ENCODE measurements at places on chromosomes 3 and 15.

DNA sequence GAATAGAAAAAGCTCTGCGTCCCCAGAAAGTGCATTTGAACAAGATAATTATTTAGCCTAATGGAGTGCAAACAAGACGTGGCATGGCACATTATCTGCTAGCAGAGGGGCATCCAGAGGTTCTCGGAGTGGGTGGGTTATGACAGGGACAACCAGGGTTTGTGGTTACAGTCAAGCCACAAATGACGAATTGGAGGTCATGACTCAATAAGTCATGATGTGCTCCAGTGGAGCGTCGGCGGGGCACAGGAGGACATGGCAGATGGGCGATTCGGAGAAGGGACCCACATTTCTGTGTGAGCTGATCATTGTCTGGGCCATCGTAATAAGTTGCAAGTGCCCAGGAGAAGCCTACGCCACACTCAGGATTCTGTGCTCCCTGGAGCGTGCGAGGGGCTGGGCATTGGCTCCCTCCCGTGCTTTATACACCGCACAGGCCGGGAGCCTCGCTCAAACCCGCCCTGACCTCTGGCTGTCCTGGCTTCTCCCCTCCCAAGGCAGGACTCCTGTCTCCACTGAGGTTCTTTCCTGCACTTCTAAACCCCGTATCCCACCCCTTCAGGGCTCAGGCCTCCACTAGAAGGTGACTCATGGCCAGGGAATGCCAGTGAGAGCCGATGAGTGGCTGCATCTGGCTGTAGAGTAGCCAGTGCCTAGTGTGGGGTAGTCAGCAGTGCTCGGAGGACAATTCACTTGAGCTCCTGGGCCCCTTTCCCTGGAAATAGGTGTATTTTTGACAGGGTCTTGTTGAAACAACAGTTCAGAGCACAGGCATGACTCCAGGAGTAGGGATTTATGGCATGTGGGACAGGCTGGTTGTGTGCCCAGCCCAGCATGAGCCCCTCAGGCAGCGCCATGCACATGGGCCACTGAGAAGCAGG, 67.4 kb downstream of the GRIP2 start:
- no peak for DNase-seq

- DNase-seq = no peak
These were observed 699.7 kb downstream of the TUSC7 start for GRCh38 chr3:117409256-117409655.

GRCh38 chr15:42148808-42149492, 7.5 kb downstream of the PLA2G4F start:
- DNase-seq = no peak

GRCh38 chr15:101308604-101309435, 13.8 kb upstream of the SNRPA1 start:
- no peak for DNase-seq

DNA sequence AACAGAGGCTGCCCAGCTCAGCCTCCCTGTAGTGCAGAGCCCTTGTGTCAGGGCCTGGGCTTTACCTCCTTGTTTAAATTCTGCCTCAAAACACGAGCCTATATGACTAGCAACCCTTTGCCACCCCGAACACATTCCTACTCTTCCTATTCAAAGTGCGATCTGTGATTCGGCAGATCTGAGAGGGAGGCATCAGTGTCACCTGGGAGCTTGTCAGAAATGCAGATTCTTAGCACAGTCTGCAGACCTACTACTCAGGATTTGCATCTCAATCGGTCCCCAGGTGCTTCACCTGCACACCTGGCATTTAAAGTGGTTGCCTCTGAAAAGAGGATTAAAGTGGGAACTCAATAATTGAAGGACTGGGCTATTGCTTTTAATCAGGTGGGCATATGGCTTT, 273.2 kb upstream of the TOPAZ1 start:
- no peak for DNase-seq

DNA sequence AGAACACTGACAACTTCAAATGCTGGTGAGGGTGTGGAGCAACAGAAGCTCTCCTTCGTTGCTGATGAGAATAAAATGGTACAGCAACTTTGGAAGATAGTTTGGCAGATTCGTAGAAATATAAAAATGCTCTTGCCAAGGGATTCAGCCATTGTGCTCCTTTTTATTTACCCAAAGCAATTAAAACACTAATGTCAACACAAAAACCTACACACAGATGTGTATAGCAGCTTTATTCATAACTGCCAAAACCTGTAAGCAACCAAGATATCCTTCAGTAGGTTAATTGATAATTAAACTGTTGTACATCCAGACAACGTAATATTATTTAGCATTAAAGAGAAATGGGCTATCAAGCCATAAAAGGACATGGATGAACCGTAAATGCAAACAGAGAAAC, 37.8 kb upstream of the LSAMP start:
- DNase-seq = no peak

GRCh38 chr3:159859424-159859823, 129.2 kb upstream of the IL12A start:
- DNase-seq = no peak

DNA sequence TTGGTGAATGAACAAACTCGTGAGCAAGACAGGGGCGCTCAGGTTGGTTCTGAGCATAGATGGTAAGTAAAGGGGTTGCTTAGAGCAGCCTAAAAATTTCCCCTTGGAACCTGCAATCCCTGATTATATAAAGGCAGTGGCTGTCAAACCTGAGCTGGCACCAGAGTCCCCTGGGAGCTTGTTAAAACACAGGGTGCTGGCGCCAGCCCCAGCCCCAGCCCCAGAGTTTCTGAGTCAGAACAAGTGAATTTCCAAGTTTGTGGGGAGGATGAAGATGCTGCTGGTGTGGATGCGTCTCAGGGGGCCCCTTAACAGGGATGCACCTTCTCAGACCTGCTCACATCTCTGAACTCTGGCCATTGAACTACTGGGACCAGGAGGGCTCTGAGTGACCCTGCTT, 48.2 kb downstream of the FEM1B start:
- no peak for DNase-seq

DNA sequence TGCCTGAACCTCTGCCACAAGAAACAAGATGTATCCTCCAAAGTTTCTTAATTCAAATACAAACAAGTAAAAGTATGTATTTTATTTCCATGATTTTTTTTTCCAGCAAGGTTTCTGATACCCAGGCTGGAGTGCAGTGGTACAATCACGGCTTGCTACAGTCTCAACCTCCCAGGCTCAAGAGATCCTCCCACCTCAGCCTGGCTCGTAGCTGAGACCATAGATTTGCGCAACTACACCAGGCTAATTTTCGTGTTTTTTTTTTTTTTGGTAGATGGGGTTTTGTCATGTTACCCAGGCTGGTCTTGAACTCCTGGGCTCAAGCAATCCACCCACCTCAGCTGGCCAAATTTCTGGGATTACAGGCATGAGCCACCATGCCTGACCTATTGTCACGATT, 12.2 kb upstream of the VEPH1 start:
- no peak for DNase-seq

DNA sequence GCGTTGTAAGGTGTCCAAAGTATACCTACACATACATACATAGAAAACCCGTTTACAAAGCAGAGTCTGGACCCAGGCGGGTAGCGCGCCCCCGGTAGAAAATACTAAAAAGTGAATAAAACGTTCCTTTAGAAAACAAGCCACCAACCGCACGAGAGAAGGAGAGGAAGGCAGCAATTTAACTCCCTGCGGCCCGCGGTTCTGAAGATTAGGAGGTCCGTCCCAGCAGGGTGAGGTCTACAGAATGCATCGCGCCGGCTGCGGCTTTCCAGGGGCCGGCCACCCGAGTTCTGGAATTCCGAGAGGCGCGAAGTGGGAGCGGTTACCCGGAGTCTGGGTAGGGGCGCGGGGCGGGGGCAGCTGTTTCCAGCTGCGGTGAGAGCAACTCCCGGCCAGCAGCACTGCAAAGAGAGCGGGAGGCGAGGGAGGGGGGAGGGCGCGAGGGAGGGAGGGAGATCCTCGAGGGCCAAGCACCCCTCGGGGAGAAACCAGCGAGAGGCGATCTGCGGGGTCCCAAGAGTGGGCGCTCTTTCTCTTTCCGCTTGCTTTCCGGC, 318.6 kb downstream of the FGF12 start:
- no peak for DNase-seq

DNA sequence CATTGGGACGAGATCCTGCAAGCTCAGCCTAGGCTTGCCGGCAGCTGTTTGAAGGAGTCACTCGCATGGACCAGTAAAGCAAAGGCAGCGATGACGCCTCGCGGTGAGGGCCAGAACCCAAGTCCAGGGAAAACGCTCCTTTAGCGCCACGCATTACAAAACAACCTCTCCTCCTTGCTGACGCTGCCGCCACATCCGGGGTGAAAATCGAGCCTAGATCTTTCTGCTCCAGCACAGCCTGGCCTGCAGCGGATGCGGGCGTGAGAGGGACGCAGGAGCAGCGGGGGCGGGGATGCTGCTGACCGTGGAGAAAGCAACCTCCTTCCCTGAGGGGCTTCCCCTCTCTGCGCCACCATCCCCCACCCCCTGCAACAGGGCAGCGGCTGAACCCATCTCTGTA, 46.7 kb downstream of the CASR start:
- no peak for DNase-seq

DNA sequence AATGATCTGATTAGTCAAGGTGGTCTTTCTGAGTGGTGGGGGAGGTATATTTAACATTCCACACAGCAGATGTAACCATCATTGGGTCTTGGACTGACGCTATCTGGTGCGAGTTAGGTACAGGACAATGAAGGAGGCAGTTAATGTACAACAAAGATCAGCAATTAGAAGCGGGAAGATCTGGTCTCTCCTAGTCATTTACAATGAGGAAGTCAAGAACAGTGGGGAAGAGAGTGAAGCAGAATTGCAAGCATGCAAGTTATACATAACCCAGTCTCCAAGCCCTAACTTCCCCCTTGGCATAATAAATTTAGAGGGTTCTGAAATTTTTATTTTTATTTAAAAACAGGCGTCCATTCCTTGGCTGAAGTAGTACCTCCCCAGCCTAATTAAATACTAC, 14.1 kb downstream of the GPD1L start:
- peak; percentile 44 for DNase-seq

- no peak for DNase-seq
These were observed 339.6 kb upstream of the TBL1XR1 start for GRCh38 chr3:177536873-177537272.

- DNase-seq = no peak
These were observed 2.2 kb downstream of the ICE2 start for GRCh38 chr15:60476713-60477112.

GRCh38 chr3:99248130-99248529, 346.6 kb upstream of the DCBLD2 start:
- DNase-seq = no peak

- DNase-seq = no peak
These were observed 93.9 kb downstream of the CPN2 start for GRCh38 chr3:194257151-194257621.

GRCh38 chr3:29334706-29335105, 53.8 kb downstream of the RBMS3 start:
- DNase-seq = no peak

DNA sequence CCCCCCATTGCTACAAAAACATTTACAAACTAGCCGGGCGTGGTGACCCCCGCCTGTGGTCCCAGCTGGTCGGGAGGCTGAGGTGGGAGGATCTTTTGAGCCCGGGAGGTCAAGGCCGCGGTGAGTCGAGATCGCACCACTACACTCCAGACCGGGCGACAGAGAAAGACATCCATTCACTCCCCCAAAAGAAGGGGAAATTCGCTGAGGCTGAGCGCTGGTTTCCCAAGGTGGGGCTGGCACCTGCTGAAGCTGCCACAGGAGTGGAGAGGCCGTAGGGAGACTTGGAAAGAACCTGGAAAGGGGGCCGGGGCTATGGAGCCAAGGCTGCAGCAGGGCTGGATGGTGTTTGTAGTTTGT, 732 bp upstream of the CRTC3 start:
- DNase-seq = no peak

GRCh38 chr3:122272879-122273278, 52.2 kb upstream of the CSTA start:
- DNase-seq = no peak

- DNase-seq = no peak
These were observed 111.5 kb upstream of the MEF2A start for GRCh38 chr15:99454107-99454809.

GRCh38 chr3:49278548-49278947, 1.5 kb upstream of the C3orf62 start:
- no peak for DNase-seq

- no peak for DNase-seq
These were observed 154.9 kb downstream of the CDIN1 start for GRCh38 chr15:36734366-36734765.

DNA sequence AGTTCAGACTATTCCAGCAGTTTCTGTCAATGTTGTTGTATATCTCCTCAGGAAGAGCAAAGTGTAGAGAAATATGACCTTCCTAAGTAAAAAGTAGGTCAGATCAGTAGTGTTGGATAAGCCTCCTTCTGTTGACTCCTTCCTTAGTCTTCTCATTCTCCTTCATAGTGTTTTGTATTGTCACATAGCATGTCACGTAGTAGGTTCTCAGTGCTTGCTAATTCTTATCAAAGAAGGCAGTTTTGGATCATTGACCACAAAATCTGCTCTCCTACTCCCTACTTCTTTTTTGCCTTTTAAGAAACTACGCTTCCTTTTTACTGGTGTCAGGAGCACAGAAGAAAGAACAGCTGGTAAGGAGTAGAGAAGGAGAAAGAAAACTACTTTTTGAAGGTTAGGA, 1.0 kb upstream of the MGA start:
- DNase-seq = no peak

- DNase-seq = peak; percentile 75
These were observed 25.6 kb upstream of the VPS8 start for GRCh38 chr3:184786280-184786941.

DNA sequence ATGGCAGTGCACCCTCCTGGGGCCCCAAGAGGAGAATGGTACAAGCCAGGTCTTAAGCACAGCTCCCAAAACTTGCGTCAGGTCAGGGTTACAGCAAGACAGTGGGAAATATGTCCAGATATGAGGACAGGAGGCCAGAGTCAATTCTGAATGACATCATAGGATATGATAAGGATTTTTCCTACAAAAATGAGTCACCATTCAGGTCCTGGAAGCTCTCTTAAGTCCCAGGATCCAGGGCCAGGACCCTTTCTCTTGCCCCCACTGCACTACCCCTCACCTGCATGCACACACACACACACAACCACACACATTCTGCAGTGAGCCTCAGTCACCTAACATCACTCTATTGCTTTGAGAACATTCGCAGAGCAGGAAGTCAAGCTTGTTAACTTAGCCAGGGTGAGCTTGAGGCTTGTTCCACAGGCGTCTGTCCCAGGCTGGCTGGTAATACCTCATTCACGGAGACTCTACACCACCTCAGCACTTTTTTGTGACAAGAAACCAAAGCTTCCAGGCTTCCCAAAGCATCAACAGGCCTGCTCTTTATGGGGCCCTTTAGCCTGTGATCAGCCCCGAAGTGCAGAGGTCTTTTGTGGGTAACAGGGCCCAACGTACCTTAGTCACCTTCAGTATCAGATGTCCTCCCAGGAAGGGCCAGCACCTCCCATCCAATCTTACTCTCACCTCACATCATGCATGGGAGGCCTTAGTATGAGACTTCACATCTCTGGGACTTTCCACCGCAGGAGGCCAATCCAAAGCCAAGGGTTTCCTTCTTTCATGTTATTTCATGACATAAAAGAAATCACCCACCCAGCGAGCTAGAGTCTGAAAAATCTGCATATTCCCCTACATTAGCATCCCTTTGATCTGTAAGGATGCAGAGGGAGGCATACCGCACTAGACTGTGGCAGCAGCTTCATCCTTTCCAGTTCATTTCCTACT, 74.0 kb upstream of the LIPC start:
- DNase-seq = no peak

- DNase-seq = no peak
These were observed 446.8 kb downstream of the IGSF11 start for GRCh38 chr3:118587847-118588246.

- no peak for DNase-seq
These were observed 11.4 kb downstream of the CHRD start for GRCh38 chr3:184391266-184391665.
